Activated naive CD4-positive, alpha-beta T cell treated with anti-CD3 and anti-CD28 coated beads, Interleukin-2, amount 50 U/mL, for 72 hours (primary cell): ENCODE measurements at places on chromosomes 4 and X. TPM values are rescaled to one million over a fixed set of nuclear protein-coding genes. Genes with fewer than 3 reads are reported as not detected.

LPAR4 gene
- not detected for total RNA-seq

SMPX gene
- total RNA-seq, result not detected

GLOD5 gene
- total RNA-seq, result not detected

POU4F2 gene
- not detected for total RNA-seq

ATP6AP2 gene
- total RNA-seq, result 53.6 TPM

NDST3 gene
- not detected for total RNA-seq

CCDC120 gene
- 4.5 TPM for total RNA-seq

CSN3 gene
- not detected for total RNA-seq

EOLA1 gene
- total RNA-seq, result 50.9 TPM

FGA gene
- not detected for total RNA-seq

CD40LG gene
- total RNA-seq, result 134 TPM

SASH3 gene
- total RNA-seq, result 114 TPM

TRIML2 gene
- total RNA-seq, result not detected

AFF2 gene
- total RNA-seq, result 0.77 TPM

MAGEE2 gene
- not detected for total RNA-seq

YY2 gene
- 0.54 TPM for total RNA-seq

CLDN34 gene
- not detected for total RNA-seq

STK32B gene
- not detected for total RNA-seq

DUX4 gene
- total RNA-seq, result not detected
